Urothelium cell line (cell line): ENCODE measurements at places on chromosomes 13 and 19.

- DNase-seq: no peak
Observed at GRCh38 chr13:25218019-25218418, 45.9 kb upstream of the AMER2 start.

- peak; percentile 72 for DNase-seq
Observed at GRCh38 chr13:39942552-39943273, 287.3 kb downstream of the COG6 start.

DNA sequence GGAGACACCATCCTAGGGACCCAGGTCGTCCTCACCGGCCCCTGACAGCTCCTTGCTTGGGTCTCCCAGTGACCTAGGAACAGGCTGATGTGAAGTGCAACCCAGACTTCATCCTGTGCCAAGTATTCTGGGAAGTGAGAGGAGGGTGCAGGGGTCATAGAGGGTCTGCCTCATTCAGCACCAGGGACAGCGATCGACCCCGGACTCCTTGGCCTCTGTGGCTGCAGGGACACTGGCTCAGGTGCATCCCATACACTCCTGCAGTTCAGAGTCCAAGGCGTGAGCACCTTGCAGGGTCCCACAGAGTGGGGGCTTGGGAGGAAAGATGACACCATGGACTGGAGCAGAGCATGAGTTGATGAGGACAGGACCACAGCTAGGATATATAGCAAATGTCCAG, 10.0 kb upstream of the OR10H2 start:
- DNase-seq: no peak

GRCh38 chr13:49256841-49257240, 9.1 kb downstream of the CDADC1 start:
- no peak for DNase-seq

DNA sequence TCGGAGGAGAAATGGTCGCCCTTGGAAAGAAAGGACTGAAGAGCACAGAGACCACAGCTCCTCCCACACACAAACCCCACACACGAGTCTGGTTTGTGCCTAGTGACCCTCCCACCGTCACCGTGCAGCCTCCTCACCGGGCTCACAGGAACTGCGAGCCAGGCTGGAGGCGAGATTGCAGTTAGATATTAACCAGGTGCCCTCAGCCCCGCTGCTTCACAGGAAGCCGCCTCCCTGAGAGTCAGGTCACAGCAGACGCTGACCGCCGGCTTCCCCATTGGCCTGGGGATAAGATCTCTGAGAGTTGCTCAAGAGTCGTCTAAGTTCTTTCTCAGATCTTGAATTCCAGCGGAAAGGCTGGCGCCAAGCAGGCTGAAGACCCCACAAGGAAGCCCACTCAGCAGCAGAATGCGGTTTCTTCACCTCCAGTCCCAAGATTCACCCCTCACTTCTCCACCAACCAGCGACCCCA, 870 bp downstream of the ZNF44 start:
- DNase-seq: peak; percentile 36

- no peak for DNase-seq
Observed at GRCh38 chr13:99863789-99864626, 107.6 kb downstream of the ZIC5 start.

DNA sequence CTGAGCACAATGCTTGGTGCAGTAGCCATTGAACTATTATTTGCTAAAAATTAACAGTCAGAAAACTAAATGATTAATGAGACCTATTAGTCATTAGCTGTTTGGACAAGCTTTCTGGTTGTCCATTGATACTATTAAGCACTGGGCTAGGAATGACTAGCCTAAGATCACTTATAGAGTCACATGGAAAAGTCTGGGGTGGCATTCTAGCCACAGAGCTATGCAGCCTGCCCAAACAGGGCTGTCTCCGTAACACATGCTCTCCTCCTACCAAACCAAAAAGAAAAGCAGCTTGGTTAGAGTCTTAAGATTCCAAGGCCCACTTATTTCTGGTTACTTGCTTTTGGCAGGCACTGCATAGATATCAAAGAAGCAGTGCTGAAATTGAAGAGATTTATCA, 193.5 kb upstream of the NBEA start:
- no peak for DNase-seq

GRCh38 chr13:76889254-76889653, 3.0 kb upstream of the KCTD12 start:
- no peak for DNase-seq

DNA sequence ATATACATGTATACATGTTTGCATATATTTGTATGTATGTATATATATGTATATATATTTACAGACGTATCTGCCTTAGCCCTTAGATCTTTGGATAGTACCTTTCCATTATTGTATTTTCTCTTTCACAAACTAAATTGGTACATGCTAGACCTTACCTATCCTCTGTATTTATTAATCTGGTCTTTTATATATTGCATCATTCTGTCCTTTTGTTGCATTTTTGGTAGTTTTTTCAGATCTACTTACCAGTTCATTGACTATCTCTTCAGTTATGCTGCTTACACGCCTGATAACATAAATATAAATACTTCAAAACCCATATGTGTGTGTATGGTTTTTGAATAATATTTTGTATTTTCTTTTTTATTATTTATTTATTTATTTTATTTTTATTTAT, 11.7 kb downstream of the ZNF613 start:
- no peak for DNase-seq

GRCh38 chr19:14545716-14546082, 16.3 kb downstream of the TECR start:
- DNase-seq: no peak

- no peak for DNase-seq
Observed at GRCh38 chr13:66264971-66265370, 965.2 kb downstream of the PCDH9 start.

DNA sequence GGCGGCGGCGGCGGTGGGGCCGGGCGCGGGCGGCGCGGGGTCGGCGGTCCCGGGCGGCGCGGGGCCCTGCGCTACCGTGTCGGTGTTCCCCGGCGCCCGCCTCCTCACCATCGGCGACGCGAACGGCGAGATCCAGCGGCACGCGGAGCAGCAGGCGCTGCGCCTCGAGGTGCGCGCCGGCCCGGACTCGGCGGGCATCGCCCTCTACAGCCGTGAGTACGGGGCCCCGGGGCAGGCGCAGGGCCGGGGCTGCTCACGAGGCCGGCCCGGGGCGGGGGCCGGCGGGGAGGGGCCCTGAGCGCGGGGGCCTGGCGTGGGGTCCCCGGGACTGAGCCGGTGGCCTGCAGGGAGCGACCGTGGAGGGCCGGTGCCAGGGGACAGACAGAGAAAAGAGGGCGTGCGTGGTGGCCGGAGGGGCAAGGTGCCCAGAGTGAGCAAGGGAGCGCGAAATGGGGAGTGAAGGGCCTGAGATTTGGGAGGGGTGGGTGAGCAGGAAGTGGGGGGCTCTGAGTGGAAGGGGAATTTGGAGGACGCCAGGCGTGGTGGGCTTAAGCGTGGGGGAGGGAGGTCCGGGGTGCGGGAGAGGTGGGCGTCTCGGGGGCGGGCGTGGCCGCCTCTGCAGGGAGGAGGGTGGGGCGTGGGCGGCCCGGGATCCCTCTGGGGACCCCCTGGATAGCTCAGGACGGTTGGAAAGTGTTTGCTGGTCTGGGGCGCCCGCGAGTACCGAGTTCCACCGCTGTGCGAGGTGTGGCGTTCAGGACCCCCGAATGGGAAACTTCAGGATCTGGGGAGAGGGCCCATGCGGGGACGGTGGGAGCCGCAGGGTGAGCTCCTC, 575 bp downstream of the CARM1 start:
- DNase-seq: no peak

DNA sequence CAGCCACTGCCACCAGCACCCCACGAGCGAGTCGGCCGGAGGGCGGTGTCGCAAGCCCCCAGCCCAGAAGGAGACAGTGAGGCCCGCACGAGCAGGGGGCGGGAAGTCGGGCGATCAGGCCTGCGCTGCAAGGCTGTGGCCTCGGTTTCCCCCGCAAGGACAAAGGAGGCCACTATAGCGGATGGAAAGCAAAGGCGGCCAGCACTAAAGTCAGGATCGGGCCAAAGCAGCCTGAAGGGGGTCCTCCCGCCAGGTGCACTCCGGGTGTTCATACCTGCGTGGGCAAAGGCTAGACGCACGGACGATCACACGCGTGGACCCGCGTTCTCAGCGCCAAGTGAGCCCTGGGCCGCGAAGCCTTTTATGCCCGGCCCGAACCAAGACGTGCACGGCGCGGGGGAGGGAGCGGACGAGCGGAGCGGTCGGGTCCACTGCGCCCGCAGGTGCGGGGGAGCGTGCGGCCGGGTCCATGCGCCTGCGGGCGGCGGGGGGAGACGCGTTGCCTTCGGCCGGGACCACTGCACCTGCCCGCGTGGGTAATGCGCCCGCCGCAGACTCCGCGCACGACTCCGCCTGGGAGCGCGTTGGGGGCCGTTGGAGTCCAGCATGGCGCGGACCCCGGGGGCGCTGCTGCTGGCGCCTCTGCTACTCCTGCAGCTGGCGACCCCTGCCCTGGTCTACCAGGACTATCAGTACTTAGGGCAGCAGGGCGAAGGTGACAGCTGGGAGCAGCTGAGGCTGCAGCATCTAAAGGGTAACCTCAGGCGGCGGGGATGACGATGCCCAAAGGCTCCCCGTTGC, at the start of the genes PRDX2 and THSD8:
PRDX2 (minus strand) TSS at position 335 of the 801 bp plus-strand sequence. CDS start 539 bp downstream, outside the sequence.
THSD8 (plus strand) TSS at position 604 of the 801 bp plus-strand sequence; CDS start at position 607, 3 bp downstream.
- peak; percentile 72 for DNase-seq

DNA sequence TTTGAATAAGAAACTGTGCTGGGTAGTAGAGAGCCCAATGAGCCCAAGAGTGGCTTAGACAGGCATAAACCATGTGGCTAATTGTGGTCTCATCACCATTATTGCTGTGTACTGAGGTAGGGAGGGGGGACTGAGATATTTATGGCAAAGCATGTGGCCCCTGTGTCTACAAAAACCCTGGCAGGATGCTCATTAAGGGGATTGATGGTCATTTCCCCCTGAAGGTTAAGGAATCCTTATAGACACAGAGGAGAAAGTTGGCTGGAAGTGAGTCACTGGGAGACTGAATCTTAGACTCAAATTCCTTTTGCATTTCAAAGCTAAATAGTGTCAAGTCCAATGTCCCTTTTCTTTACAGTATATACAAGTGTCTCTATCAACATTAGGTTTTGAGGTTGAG, 9.8 kb upstream of the DACT3 start:
- DNase-seq: no peak

- DNase-seq: peak; percentile 46
Observed at GRCh38 chr13:27997904-27998522, 9.5 kb upstream of the URAD start.

DNA sequence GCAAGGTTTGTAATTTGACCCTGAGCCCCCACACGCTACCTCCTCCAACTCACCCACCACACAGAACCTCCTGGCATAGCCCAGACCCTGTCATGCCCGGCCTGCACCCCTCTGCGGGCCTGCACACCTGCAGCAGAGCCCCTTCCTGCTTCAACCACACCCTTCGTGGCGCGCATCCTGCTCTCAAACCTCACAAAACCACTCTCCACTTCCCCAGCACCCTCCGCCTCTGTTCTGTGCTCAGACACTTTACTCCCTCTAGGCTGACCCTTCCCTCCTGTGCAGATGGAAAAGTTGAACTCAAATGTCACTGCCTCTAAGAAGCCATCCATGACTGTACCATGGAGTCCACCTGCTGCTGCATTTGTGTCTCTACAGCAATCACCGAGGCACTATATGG, 28.5 kb downstream of the FAAP24 start:
- no peak for DNase-seq

GRCh38 chr13:30256713-30257467, 50.5 kb downstream of the KATNAL1 start:
- no peak for DNase-seq

- DNase-seq: no peak
Observed at GRCh38 chr13:98187155-98187964, 10.3 kb upstream of the RNF113B start.

- no peak for DNase-seq
Observed at GRCh38 chr13:28258417-28258816, 120.1 kb downstream of the PAN3 start.
